GM12878 (cell line): ENCODE measurements at places on chromosomes 6 and 20. TPM values are rescaled to one million over a fixed set of nuclear protein-coding genes. Genes with fewer than 3 reads are reported as not detected.

Gene SYNDIG1
- total RNA-seq: not detected in 2 replicates

Gene OPRM1
- total RNA-seq: not detected in 2 replicates

Gene GNRH2
- total RNA-seq: 0.64 and 0.85 TPM in 2 replicates

DNA sequence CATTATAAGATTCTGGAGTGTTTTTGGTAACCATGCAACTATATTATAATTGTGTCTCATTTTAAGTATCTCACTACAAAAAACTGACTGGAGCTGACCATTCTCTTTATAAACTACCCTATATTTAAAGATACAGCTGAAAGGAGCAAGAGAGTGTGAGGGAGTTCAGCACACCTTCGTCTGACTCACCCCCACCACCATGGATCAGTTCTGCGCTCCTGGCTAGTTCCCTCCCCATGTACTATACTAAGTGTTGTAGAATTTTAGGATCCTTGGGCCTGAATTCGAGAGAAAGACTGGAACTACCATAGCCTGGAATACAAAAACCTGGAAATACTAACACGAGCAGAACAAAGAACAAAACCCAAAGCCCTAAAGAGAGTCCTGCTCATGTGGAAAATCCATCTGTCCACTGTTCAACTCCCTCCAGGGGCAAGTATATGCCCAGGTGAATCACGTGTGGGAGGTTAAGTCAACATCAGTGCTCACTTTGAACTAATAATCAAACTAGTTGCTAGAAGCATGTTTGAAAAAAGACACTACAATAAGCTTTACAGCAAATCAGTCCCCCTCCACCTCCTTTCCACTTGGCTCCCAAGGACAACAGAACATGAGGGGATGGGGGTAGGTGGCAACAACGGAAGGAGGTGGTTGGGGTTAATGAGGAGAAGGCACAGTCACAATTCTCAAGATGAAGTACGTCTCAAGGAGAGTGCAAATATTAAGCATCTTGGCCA lies 46.8 kb downstream of the ELOVL5 start:
- no peak for DNase-seq

- DNase-seq: no peak
Measured at GRCh38 chr6:139881236-139881635, 506.8 kb upstream of the CITED2 start.

DNA sequence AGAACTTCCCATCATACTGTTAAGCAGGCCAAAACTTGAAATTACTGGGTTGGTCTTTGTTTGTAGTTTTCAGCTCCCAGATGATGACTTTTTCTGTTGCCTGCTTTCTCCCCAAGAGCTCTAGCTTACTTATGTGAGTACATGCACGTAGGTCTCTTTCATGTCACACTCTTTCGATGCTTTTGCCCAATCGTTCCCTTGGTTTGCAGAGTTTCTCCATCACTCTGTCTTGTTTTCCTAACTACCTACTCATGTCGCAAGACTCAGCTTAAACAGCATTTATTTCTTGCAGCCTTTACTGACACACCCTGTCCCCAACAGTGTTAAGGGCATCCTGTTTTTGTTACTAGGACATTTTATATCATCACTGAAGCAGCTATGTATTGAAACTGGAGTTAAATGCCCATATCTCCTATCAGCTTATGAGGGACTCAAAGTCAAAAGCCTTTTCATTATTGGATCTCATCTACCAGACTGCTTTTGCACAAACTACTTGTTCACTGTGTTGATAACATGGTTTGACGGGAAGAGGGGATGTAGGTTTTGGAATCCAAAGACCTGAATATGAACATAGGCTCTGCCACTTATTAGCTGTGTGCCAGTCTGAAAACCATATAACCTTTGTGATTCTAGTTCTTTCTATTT lies 2.9 kb downstream of the ARG1 start:
- no peak for DNase-seq

DNA sequence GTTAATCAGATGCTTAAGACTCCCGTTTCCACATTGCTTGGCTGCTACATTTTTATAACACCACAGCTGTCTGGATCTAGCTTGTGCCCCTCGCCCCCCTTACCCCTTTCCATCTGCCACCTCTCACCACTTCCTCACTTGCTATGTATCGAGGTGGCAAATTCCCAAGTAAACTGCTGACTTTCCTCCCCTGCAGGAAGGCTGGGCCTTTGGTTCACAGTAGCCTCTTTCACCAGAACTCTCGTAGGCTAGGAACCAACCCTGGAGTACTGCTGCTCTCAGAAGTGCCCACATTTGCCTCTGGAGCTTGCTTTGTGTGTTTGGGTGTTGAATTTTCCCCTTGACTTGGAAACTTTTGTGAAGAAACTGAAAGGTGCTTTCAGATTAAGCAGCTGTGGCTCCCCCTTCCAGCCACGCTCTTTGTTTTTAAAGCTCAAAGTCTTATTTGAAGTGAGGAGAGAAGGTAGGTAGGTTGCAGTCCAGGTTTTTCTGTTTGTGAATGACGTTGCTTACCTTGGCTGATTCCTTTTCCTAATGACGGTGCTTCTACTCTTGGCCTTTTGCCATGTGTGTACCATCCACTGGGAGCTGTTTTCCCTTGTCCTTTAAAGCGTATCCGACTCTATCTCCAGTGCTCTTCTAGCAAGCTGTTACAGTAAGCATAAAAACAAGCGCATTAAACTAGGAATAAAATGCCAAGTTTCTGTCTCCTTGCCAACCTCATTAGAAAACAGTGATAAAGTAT lies 90.4 kb downstream of the CARMIL1 start:
- DNase-seq: no peak
